AG09309 (cell line): ENCODE measurements at places on chromosomes 12 and 14.

DNA sequence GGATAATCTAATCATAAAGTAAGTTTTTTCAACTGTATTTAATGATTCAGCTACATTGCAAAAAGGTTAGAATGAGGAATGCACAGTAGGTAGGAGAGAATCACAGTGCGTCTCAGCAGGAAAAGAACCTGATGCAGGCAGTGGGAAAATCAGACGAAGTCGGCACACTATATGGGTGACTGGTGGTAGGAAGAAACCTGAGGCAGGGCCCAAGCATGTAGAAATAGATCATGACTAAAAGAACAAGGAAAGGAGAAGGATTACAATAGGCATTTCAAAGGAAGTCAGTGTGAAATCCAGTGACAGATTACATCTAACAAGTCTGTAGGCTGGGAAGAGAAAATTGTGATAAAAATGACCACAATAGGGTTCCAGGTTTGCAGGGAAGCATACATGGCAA lies 267.0 kb downstream of the MED13L start:
- no peak for DNase-seq

DNA sequence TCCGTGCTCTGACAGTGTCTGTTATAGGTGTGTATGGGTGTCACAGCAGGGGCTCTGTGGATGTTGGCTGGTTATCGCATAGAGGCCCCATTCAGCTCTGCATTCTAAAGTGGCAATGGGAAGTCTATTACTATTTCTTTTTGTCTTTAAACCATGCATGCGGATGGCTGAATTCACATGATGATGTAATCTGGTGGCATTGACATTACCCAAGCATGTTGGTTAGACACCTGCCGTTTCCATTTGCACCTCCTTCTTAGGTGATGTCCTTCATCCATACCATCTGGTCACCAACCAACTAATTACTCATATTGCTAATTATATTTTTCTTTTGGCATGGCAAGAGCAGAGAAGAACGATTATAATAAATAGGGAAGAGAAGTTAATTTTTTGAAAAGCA lies 270.8 kb upstream of the RGS6 start:
- no peak for DNase-seq

GRCh38 chr14:69699748-69700303 lies 67.1 kb upstream of the SRSF5 start:
- no peak for DNase-seq

DNA sequence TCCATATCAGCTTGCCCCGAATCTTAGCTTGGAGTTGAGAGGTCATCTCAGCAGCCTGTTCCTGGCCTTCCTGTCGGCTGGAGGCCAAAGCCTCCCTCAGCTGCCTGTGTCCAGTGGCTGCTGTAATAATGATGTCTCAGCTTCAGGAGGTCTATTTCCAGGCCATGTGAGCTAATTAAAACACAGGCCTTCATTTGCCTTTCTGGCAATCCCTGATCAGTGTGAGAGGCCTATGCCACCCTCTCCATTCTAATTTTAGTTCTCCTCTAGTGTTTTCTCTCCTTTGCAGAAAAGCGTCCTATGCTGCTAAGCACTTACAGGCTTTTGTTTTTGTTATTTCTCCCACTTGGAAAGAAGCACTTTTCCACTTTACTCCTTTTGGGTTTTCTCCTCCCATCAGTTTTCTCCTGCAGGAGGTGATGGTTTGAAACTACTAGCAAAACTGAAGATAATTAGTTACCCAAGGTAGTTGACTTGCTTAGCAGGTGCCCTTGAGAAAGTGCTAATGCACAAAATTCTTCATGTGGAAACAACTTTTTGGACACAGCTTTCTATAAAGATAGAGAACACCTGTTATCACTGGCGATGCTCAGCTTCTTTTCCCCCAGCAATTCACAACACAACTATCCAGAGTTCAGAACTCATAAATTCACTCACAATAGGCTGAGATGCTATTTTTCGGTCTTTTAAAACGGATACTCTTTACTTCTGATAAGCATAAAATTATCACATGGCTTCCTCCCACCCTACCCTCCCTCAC lies 255.3 kb upstream of the GARIN6 start:
- no peak for DNase-seq
